CD4-positive, CD25-positive, alpha-beta regulatory T cell (primary cell): ENCODE measurements at places on chromosomes 5 and 9.

- no peak for DNase-seq
These were observed 363.9 kb downstream of the KDM4C start for GRCh38 chr9:7121664-7122063.

GRCh38 chr5:87829217-87829551 is 416.5 kb upstream of the CCNH start:
- DNase-seq: no peak

- DNase-seq: no peak
These were observed 137.3 kb upstream of the KLF9 start for GRCh38 chr9:70551801-70552200.

- DNase-seq: no peak
These were observed 66.4 kb downstream of the NFIB start for GRCh38 chr9:14247577-14247976.

DNA sequence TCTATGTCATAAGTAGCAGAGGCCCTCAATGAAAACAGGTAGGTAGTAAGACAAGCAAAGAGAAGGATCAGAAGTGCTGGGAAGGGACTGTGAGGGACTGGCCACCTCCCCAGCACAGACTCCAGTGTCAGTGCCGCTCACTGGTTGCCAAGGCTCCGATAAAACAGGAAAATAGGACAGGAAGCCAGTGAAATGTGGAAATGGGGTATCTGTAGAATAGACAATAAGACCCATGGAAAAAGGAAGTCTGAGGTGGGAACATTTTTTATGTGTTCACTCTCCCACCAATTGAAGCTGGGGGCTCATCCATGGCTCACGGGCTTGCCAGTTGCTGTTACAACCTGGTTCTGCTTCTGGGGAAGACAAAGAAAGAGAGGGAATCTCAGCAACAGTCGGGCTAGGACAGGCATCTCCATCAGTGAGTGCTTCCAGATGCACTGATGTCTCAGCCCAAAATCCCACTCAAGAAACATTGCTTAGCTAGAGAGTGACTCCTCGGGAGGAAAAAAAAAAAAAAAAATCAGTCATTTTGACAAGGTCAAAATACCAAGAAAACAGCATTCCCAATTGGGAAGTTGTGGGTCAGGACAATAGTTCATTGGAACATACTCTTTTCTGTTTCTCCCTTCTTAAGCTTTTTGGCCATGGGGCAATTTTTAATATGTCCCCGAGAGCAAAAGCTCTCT is 27.6 kb upstream of the NFIB start:
- DNase-seq: no peak

DNA sequence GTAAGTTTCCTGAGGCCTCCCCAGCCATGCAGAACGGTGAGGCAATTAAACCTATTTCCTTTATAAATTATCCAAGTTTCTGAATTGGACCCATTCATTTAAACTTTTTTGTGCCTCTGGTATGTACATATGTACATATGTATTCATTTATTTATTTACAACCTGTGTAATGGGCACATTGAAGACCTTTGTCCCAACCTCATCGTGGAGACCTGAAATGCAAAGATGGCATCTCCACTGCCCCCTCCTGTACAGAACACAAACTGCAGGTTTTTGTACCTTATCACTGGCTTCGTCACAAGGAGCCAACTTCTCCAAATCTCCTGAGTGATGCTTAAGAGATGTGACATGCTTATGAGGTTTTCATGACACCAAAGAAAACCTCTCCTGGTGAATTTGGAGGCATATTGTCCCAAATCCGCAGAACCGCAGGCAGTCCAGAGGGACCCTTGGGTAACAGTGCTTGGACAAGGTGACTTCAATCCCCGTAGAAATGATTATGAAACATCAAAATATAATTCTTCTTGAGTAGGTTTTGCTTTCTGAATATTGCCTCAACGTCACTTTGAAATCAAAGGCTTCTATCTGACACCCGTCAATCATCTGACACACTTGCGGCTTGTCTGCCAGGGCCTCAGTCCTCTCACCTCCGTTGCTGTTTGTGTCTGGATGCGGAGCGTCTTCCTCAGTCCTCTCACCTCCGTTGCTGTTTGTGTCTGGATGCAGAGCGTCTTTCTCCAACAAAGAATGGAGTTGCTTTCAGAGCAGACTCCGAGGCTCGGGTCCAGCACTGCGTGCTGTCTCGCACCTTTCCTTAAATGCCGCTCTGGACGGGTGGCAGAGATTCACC is 135.0 kb upstream of the IRX4 start:
- DNase-seq: no peak

- no peak for DNase-seq
These were observed 264.5 kb downstream of the TAF11L14 start for GRCh38 chr5:17898766-17899165.

DNA sequence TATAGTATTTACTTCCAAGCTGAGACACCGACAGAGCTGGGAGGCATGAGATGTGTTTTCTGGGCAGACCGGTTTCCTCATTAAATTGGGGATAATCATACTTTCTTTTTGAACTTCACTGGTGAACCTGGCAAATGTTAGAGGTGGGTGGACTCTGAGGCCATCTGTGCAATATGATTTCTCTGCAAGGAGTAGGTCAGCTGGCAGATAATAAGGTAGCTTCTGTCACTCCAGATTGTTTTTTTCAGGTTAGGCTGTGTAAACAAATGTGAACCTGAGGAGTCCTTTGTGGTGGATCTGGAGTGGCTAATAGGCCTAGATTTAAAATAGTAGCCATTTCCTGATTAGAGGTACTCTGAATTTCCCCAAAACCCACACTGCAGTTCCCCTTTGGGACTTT is 75.4 kb upstream of the S1PR3 start:
- no peak for DNase-seq

GRCh38 chr5:40171971-40172370 is 507.7 kb upstream of the PTGER4 start:
- DNase-seq: no peak

DNA sequence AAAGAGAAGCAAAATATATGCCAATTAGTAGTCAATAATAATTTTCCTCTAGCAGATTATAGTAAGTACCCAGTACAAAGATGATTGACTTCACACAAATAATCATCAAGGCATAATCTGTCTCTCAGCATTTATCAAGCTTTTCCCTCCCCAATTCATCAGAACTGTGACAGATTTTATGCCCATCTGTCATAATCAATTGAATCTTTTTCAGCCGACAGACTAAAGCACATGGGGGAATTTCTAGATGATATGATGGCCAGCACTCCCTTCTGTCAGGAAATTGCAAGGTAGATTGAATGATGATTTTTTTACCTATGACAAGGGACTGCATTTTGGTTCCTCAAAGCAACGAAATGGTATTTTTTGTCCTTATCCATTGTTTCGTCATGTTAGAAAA is 227.1 kb upstream of the CYLC2 start:
- DNase-seq: no peak

DNA sequence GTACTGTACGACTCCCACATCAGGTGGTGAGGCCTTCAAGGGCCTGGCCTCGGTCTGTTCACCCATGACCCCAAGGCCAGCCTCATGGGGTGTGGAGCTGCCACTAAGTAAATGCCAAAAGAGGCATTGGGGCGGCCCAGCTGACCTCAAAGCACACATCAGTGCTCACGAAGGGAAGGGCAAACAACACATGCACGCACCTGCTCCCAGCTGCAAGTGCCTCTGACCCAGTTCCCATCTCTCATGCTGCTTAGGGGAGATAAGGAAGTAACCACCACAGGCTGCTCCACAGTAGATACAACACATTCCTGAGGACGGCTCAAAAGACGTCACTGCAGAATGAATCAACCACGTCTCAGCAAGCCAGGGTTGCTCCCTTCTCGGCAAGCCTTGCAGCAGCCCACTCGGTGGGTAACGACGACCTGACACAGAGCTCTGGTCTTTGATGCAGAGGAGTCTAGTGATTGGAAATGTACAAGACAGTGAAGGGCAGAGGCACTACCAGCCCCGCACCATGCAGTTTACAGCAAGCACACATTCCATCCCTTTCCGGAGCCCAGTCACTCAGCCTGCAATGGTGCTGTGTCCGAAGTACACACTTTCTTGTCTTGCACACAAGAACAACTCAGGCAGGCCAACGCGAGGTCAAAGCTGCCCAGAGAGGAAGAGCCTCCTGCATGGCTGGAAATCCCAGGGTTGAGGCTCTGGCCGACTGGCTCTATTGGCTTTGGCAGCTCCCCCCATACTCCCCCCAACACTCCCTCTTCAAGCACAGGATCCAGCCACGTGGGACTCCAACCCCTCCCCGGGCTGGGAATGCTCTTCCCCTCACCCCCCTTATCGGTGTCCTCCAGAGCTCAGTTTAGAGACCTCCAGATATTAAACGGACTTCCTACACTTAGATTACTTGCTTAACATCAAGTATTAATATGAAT is 31.8 kb downstream of the FABP6 start:
- DNase-seq: no peak

DNA sequence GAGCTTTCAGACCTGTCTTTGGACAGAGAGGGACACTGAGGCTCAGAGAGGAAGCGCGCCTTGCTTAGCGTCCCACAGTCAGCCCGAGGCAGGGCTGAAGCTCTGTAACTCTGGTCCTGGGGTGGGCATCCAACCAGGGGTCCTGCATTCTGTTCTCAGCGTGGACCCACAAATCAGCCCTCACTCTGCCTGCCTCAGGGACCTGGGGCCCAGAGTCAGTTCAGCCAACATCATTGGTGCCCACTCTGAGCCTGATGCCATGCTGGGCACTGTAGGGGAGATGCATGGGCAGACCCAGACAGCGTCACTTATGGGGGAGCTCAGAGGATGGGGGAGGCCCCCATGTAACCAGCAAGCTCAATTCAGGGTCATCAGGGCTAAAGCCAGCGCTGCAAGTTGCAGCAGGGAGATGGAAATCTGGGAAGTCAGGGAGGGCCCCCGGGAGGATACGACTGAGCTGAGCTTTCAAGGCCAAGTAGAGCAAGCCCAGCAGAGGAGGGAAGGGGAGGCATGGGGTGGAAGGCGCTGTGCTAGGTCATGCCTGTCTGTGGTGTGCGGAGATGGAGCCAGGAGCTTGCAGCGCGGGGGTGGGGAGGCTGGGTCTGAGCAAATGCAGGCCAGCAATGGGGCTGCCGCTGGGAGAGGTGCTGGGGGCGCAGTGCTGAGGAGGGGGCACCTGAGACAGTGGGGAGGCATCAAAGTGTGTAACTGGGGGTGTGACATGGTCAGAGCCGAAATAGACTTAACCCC is 21.1 kb downstream of the CORO2A start:
- DNase-seq: no peak

DNA sequence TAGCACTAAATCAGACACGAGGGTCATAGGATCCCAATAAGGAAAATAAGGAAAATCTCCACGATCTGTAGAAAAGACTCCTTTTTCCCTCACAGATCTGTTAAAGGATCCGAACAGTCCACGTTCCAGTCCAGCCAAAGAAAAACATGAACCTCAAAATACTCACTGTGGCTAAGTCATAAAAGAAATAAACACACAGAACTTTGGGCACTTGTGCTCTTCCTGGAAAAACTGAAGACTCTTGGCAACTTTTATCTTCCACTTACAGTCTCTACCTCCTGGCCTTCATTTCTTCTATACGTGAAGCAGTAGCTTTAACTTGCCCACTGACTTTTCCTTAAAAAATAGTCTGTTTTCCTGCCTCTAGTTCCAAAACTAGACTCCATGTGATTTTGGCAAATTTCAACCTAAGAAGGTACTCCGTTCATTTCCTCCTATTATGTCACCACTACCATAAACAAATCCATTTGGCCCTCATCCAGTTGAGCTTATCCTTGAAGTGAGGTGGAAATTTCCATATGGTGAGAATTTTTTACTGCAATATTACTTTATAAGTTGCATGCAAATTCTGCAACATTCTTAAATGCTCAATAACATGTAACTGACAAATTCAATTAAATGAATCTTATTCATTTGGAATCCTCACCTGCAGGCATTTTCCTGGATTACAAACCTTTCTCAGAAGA is 5.3 kb upstream of the LHFPL2 start:
- DNase-seq: no peak

GRCh38 chr5:21173036-21173435 is 1185.0 kb upstream of the CDH18 start:
- DNase-seq: no peak

GRCh38 chr5:52811067-52811749 is 23.5 kb downstream of the ITGA1 start:
- no peak for DNase-seq

DNA sequence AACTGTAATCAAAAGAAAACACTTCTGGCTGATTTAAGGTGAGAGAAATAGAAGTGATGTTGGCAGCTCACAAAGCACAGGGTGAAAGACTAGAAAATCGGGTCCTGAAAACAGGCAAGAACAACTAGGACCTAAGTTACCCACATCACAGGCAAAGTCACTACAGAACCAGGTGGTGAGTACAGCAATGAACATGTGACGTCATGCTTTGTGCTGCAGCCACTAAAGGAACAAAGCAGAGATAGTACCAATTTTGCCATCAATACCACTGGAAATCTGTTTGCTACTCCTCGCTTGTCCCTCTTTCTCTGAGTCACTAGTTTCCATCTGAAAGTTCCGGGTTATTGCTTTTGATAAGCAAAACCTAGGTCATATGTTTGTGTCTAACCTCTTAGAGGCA is 326.7 kb downstream of the GABRB2 start:
- DNase-seq: no peak

DNA sequence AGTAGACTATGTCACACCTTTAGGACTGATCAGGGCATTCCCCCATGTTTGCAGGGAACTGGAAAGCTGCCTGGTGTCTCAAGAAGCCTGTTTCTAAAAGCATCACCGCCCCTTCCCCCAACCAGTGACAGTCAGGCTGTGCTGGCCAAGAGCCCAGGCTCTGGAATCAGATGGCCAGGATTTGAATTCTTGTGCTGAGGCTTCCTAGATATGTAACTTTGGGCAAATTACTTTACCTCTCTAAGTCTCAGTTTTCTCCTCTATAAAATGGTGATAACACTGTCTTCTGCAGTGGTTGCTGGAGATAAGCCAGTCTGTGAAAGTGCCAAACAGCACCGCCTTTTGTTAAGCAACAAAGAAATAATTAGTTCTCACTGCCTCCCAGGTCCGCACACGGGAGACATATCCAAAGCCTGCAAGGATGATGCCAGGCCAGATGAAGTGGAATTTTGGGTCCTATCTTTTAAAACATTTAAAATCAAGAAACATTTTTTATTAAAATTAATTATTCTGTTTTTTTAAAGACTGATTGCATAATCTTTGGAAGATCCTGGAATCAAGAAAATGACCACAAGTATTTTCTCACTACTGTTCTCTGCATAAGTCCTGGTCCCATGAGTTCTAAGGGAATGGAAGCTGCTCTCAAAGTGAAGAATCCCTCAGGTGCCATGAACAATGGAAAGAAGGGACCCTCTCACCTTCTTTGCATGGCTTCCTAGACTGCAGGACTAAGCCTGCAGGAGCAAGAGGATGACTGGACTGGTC is 13.9 kb downstream of the SLC31A2 start:
- no peak for DNase-seq
